HFFc6 (cell line): ENCODE measurements at places on chromosomes 12 and 14.
A peak's percentile ranks its signal among the peaks of the same experiment; 100 is the strongest.

DNA sequence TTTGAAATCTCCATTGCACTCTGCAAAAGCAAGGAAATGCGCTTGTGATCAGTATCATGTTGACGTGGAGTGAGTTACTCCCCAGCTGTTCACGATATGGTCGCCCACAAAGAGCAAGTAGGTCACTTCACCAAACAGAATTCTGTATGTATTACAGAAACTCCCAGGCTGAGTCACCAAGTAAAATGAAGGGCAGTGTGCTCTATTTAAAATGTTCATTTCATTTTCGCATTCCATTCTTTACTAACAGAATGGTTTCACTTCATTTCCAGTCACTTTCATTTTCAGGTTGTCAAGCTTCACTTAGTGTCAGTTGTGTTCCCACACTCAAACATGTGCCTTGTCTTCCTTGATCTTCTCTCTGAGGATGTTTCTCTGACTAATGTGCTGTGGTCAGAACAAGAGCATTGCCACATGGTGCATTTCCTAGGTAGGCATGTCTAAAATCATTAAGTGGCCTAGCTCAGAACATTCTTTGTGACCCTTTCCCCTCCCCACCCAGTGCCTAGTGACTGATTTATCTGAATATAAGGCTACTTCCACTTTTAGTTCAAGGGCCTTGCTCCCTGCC lies 391.2 kb downstream of the RAD51B start:
- peak; percentile 96 for DNase-seq

GRCh38 chr14:60233891-60234290 lies 15.1 kb upstream of the PPM1A start:
- no peak for DNase-seq

GRCh38 chr14:30621354-30621939 lies 672 bp upstream of the SCFD1 start:
- peak; percentile 4 for DNase-seq

GRCh38 chr12:76762601-76762980 lies 1.3 kb upstream of the ZDHHC17 start:
- no peak for DNase-seq

- DNase-seq: no peak
Observed at GRCh38 chr12:86158956-86159355, 97.2 kb downstream of the MGAT4C start.

- no peak for DNase-seq
Observed at GRCh38 chr12:41905759-41906297, 238.8 kb downstream of the GXYLT1 start.

DNA sequence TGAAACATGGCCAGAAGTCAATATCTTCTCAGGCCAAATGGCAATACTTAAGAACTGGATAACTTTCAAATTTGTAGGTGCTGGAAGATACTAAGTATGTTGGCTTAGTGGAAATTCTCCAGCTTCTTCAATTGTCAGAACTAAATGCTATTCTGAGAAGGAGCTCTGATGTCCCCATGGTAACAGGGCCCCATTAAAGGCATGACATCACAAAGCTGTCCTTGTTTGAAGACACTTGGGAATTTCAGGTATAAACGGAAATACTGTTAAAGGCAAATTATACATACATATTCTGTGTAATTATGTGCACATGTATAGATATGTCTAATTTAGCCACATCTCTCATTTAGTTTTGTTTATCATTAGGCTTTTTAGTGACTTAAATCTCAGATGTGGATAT lies 210.0 kb upstream of the SEL1L start:
- no peak for DNase-seq

DNA sequence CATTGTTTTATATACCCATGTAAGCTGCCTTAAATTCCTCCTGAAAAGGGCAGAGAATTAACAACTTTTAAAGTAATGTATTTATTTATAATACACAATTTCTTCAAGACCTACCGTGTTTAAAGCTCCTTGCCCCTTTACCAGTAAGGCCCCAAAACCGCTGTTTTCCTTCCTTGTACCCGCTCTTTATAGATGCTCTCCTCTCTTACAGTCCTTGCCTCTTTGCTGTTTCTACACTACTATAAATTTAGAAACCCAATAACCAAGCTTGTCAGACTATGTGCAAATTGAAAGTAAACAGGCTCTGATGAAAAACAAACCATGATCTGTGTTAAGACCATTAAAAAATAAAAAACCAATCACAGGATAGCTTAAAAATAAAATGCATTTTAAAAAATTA lies 3.9 kb downstream of the MPHOSPH9 start:
- DNase-seq: no peak
